Placental pericyte (primary cell): ENCODE measurements at places on chromosomes 7 and 10. TPM values are rescaled to one million over a fixed set of nuclear protein-coding genes. Genes with fewer than 3 reads are reported as not detected.

The ORAI2 gene
- 79.9 and 94.8 TPM in 2 replicates for total RNA-seq

The CYP2C18 gene
- not detected in 2 replicates for total RNA-seq

The EIF5AL1 gene
- total RNA-seq = 0.44 and 0.72 TPM in 2 replicates

The NPY gene
- not detected in 2 replicates for total RNA-seq

The LBX1 gene
- total RNA-seq = not detected in 2 replicates

The SKIDA1 gene
- under 0.01 TPM in 1 of 2 replicates, not detected in the other for total RNA-seq

The ADIRF gene
- total RNA-seq = 1.0 TPM in 1 of 2 replicates, not detected in the other

The NSUN6 gene
- total RNA-seq = 4.4 and 10.6 TPM in 2 replicates

The SUGCT gene
- 3.7 and 6.7 TPM in 2 replicates for total RNA-seq

The PLAC9 gene
- 0.29 and 0.44 TPM in 2 replicates for total RNA-seq

The PKD2L1 gene
- not detected in 2 replicates for total RNA-seq

The VIPR2 gene
- not detected in 2 replicates for total RNA-seq

The GRID1 gene
- 0.29 TPM in 1 of 2 replicates, not detected in the other for total RNA-seq

The PTPRN2 gene
- 0.14 TPM in 1 of 2 replicates, not detected in the other for total RNA-seq

The TMEM176B gene
- 0.29 TPM in 1 of 2 replicates, not detected in the other for total RNA-seq

The CDH23 gene
- under 0.01 and 0.14 TPM in 2 replicates for total RNA-seq

The SGCE gene
- 49.7 and 53.0 TPM in 2 replicates for total RNA-seq

The ACSM6 gene
- total RNA-seq = not detected in 2 replicates

The LRRC18 gene
- total RNA-seq = not detected in 2 replicates

The BMPR1A gene
- total RNA-seq = 46.6 and 70.7 TPM in 2 replicates

The MALSU1 gene
- 38.3 and 59.1 TPM in 2 replicates for total RNA-seq

The AFAP1L2 gene
- total RNA-seq = 12.6 and 62.2 TPM in 2 replicates

The ATG9B gene
- not detected in 2 replicates for total RNA-seq

The GJC3 gene
- not detected in 2 replicates for total RNA-seq

The HSPB1 gene
- 122 and 139 TPM in 2 replicates for total RNA-seq

The STEAP1 gene
- total RNA-seq = 7.4 and 56.8 TPM in 2 replicates

The EVX1 gene
- total RNA-seq = not detected in 2 replicates

The PTF1A gene
- not detected in 2 replicates for total RNA-seq

The CTAGE15 gene
- under 0.01 and 0.43 TPM in 2 replicates for total RNA-seq

The ABI1 gene
- 32.4 and 73.4 TPM in 2 replicates for total RNA-seq

The C10orf71 gene
- not detected in 2 replicates for total RNA-seq

The ABCB1 gene
- 2.4 TPM in 1 of 2 replicates, not detected in the other for total RNA-seq

The XRCC2 gene
- total RNA-seq = 0.22 and 7.4 TPM in 2 replicates

The CAV2 gene
- total RNA-seq = 37.9 and 183 TPM in 2 replicates

The UNCX gene
- not detected in 2 replicates for total RNA-seq

The GPR15LG gene
- not detected in 2 replicates for total RNA-seq

The LIPM gene
- not detected in 2 replicates for total RNA-seq

The GSAP gene
- total RNA-seq = 12.9 and 14.9 TPM in 2 replicates

The GPR26 gene
- not detected in 2 replicates for total RNA-seq

The NCF1 gene
- 0.29 TPM in 1 of 2 replicates, not detected in the other for total RNA-seq

The ABCB4 gene
- 0.86 TPM in 1 of 2 replicates, not detected in the other for total RNA-seq

The HKDC1 gene
- 0.14 and 2.6 TPM in 2 replicates for total RNA-seq

The ANXA11 gene
- 91.0 and 149 TPM in 2 replicates for total RNA-seq

The ZNF22 gene
- 10.5 and 19.2 TPM in 2 replicates for total RNA-seq

The HTR5A gene
- total RNA-seq = not detected in 2 replicates

The TMEM236 gene
- under 0.01 and 0.14 TPM in 2 replicates for total RNA-seq

The MOGAT3 gene
- total RNA-seq = not detected in 2 replicates

The TSPAN14 gene
- 91.0 and 146 TPM in 2 replicates for total RNA-seq

The ZNF239 gene
- total RNA-seq = 4.4 and 6.0 TPM in 2 replicates

The TRIM73 gene
- 0.22 and 0.29 TPM in 2 replicates for total RNA-seq

The VSTM2A gene
- total RNA-seq = not detected in 2 replicates

The DIP2C gene
- total RNA-seq = 6.6 and 13.5 TPM in 2 replicates

The PPP1R9A gene
- 0.14 and 1.1 TPM in 2 replicates for total RNA-seq

The OR2A42 gene
- total RNA-seq = not detected in 2 replicates

The GOT1 gene
- total RNA-seq = 36.5 and 123 TPM in 2 replicates

The SH2B2 gene
- 2.0 and 2.4 TPM in 2 replicates for total RNA-seq
